NCI-H1092 treated with DMSO at 0.1 percent for 48 hours (cell line): ENCODE measurements at places on chromosomes 11 and 22.

DNA sequence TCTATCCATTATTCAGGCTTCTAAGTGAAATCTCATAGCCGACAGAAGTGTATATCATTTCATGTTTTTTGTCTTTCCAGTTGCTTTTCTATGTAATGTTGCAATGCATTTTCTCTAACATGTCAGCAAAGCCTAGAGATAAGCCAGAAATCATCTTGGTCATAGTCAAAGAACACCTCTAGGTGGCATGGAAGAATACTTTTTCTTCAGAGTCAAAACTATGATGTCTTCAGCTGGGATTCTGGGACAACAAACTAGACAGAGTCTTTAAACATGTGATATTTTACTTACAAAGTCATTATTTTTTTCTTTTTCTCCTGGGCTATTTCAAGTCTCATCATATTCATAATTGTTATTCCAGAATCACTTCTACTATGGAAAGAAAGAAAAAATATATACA is 4.4 kb downstream of the GAS2 start:
- DNase-seq = peak; percentile 25

DNA sequence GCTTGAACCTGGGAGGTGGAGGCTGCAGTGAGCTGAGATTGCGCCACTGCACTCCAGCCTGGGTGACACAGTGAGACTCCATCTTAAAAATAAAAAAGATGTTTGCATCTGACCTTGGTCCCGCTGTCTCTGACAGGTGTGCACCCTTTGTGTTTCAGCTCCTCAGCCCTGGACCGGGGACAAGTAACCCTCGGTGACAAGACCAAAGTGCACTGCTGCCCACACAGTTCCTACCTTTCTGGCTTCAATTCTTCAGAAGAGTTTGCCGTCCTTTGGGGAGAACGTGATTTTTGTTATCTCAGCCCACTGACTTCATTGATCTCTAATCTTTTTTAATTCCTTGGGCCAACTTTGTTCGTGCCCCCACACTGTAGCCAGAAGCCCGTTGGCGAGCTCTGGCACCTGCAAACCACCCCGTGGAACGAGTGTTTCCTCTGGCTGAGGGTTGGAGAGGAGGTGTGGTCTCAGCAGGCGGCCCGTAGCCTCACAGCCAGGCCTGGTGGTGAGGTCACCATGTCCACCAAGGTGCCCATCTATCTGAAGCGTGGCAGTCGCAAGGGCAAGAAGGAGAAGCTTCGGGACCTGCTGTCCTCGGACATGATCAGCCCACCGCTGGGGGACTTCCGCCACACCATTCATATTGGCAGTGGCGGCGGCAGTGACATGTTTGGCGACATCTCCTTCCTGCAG is 5.9 kb downstream of the CDC42EP2 start:
- no peak for DNase-seq

GRCh38 chr22:46433318-46433717 is 97.8 kb downstream of the TRMU start:
- no peak for DNase-seq

- DNase-seq = no peak
Measured at GRCh38 chr22:27726331-27726685, 75.2 kb downstream of the MN1 start.

GRCh38 chr11:45252134-45252856 is 33.8 kb downstream of the SYT13 start:
- DNase-seq = peak; percentile 41

DNA sequence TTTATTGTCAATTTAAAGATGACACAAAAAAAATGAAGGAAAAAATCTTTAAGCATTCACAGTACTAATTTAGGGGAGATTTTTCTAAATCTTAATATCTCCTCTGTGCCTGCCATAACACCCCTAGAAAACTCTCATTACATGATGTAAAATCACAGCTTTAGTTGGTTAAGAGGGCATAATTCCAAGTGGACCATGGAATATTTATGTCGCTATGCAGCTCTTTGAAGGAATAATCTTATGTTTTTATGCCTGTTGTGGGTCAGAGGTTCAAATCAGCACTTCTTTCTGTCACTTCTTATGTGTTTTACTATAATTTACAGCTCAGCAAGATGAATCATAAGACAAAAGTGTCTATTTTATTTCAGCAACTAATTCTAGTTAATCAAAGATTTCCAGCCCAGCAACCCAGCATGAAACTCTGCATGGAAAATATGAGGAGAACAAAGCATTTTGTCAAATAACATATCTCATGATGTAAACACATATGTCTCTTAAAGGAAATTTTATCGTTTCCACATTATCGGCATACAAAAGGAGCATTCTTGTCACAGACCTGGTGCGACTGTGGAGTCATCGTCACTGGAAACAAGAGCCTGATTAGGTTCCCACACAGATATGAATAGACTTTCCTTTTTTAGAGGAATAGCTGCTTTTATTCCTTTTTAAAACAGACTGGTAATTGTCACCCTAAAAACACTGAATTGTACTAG is 274.8 kb downstream of the SOX6 start:
- peak; percentile 6 for DNase-seq

DNA sequence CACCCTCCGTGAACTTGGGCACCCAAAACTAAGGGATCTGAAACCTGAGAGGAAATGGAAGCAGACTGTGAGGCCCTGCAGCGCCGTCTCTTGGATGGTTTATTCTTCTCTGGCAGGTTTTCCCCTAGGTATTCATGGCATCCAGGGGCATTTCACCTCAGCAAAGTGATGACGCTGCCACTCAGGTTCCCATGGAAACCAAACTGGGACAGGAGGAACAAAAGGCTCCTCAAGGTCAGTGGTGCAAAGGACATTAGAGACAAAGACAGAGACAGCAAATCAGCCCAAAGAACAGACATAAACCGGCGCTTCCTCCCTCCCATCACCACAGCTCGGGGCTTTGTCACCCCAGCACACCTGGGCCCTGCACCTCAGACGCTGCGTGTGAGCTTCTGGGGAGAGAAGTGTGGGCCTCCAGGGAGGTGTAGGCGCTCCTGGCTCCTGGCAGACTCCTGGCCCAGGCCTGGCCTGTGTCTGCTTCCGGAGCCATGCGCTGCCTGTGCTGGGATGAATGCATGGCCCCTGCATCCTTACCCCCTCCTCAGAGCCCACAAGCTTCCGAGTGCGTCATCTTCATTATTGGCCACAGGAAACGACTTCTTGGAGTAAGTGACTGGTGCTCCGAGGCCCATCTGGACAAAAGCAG is 5.9 kb downstream of the TP53AIP1 start:
- no peak for DNase-seq

- no peak for DNase-seq
Measured at GRCh38 chr11:66363187-66363601, 8.4 kb downstream of the SLC29A2 start.

GRCh38 chr11:95282291-95282751 is 51.3 kb upstream of the SESN3 start:
- DNase-seq = no peak

GRCh38 chr22:42074846-42075676 is 1.0 kb downstream of the PHETA2 start:
- DNase-seq = no peak

DNA sequence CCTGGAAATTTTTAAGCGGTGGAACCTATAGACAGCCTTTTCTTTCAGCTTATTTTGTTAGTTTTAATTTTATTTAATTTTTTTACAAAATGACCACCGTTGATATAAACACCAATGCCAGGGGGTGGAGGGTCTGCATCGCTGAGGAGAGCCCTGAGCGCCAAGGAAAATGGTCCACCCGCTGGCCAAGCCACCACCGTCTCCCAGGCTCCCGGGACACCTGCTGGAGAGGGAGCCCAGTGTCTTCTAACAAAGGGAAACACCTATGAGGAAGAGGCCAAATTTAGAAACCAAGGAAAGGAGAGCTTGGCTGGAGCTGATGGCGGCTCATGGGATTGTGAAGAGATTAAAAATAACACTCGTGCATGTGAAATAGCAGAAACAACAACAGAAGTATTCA is 288 bp upstream of the KRTAP5-8 start:
- no peak for DNase-seq

DNA sequence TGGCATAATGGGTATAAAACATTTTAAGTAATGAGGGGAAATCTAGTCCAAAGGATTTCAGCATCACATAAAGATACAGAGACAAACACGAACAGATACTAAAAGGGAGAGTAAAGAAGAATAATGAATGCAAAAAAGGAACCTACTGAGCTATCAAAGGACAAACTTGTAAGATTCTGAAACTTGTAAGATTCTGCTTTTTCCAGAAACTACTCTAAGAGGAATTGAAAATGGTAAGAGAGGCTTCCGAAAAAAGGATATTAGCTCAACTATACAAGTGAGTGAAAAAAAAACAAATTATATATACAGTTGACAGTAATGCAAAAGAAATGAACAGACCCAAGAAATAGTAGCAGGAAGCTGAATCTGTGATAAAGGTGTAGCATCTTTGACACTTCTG is 37.7 kb downstream of the POLD3 start:
- no peak for DNase-seq

- DNase-seq = no peak
Measured at GRCh38 chr11:121589946-121590537, 137.3 kb upstream of the SORL1-AS1 start.

- no peak for DNase-seq
Measured at GRCh38 chr11:71298016-71298550, 45.7 kb upstream of the SHANK2 start.

DNA sequence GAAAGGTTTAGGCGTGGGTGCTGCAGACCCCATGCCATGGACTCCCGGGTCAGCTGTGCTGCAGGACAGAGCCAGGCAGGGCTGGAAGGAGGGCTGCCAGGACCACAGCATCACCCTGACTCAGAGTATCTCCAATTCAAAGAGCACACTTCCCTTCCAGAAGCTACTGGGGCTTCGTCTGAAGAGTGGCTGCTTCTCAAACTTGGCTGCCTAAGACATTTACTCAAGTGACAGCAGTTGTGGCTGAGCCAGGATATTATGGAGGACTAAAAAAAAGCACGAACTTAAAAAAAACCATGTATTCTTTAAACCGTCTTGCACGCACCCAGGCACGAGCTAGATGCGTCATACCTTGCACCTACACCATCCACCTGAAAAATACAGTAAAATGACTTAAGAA is 13.0 kb upstream of the BID start:
- DNase-seq = no peak

DNA sequence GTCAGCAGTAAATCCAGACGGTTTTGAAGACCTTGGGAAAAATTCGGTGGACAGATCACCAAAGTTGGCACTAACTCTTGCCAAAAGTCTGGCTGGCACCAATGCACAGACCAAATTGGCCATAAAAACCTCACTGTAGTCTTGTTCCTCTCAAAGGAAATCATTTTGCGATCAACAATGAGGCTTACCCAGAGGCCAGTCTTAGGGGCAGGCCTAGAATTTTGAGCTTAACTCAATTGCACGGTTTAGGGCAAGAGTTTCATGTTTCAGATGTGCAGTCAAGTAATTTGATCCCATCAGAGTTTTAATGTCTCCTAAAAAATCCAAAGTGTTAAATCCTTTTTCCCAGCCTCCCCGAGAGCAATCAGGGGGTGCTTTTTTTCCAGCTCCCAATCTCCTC is 19.0 kb downstream of the MPPED2 start:
- DNase-seq = no peak

DNA sequence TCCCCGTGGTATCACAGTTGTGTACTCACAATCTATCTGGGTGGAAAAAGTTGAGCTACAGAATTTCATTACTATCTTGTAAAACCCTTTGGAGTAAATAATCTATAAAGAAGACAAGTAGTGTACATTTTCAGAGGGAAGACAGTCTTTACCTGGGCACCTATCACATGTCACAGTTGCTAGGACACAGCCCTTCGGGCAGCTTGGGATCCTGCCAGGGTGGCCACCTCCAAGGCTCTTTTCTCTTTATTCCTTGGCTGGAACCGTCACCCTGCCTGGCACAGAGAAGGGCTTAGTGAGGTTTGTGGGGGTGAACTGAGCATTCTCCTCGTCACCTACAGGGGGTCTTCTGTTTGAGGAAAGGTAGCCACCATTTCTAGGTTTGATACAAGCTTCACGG is 23.6 kb downstream of the LRRC74B start:
- no peak for DNase-seq

DNA sequence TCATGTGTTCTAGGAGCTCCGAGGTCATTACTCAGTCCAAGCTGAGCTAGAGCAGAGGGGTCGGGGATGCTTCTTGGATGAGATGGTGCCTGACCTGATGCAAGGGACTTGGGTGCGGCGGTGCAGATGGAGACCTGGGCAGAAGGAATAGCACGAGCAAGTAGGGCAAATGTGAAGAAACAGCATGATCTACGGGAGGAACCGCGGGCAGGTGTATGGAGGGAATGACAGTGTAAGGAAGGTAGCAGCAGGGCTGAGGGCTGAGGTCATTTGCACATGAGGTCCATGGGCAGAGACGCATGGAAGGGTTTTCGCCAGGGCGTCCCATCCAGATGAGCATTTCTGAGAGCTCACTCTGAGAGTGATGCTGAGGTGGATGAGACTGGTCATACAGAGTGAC is 14.9 kb downstream of the SLC37A2 start:
- DNase-seq = no peak

- no peak for DNase-seq
Measured at GRCh38 chr11:62152245-62153086, 28.7 kb downstream of the INCENP start.

GRCh38 chr22:33553493-33553892 is 366.8 kb downstream of the LARGE1 start:
- no peak for DNase-seq

DNA sequence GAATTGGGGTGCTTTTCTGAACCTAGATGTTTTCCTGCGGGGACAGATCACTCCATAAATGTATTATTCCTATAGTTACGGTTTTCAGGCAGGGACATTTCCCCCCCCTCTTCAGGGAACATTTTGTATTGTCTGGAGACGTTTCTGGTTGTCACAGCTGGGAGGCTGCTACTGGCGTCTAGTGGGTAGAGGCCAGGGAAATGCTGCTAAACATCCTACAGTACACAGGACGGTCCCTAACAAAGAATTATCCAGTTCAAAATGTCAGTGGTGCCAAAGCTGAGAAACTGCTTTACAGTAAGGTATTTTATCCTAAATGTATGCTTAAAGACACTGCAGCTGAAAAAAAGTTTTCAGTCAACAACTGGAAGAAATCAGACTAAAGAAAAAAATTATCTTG is 19.4 kb downstream of the PIWIL4 start:
- DNase-seq = no peak

GRCh38 chr11:118924591-118925585 is 838 bp downstream of the BCL9L start:
- peak; percentile 49 for DNase-seq

- peak; percentile 88 for DNase-seq
Measured at GRCh38 chr11:111427471-111427912, 48.4 kb upstream of the POU2AF1 start.

GRCh38 chr11:2708757-2709281 is 9.0 kb upstream of the KCNQ1OT1 start:
- DNase-seq = no peak

- no peak for DNase-seq
Measured at GRCh38 chr11:43992183-43992582, 49.7 kb downstream of the C11orf96 start.

GRCh38 chr11:65476632-65477148 is 22.2 kb upstream of the MALAT1 start:
- no peak for DNase-seq

DNA sequence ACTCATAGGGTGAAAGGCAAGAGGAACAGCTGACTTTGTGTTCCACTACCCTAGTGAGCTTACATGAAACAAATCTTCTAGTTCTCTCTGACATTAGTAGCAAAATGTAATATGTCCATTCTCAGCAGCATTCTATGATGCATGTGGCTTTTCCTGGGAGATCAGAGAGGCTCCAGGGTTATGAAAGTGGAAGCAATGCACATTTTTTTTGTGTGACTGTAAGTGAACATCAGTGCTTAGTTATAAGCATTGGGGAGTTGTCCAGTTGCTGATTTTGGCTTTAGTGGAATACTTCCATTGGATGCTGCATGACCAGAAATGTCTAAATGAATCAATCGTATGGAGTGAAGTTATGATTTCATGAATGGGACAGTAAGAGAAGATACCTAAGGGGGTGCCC is 255.9 kb downstream of the FAT3 start:
- no peak for DNase-seq
